ENCODE measurements at places on chromosomes 7 and 10.

GRCh38 chr10:83527934-83528333, 611.4 kb upstream of the GHITM start:
- DNase-seq = no peak

DNA sequence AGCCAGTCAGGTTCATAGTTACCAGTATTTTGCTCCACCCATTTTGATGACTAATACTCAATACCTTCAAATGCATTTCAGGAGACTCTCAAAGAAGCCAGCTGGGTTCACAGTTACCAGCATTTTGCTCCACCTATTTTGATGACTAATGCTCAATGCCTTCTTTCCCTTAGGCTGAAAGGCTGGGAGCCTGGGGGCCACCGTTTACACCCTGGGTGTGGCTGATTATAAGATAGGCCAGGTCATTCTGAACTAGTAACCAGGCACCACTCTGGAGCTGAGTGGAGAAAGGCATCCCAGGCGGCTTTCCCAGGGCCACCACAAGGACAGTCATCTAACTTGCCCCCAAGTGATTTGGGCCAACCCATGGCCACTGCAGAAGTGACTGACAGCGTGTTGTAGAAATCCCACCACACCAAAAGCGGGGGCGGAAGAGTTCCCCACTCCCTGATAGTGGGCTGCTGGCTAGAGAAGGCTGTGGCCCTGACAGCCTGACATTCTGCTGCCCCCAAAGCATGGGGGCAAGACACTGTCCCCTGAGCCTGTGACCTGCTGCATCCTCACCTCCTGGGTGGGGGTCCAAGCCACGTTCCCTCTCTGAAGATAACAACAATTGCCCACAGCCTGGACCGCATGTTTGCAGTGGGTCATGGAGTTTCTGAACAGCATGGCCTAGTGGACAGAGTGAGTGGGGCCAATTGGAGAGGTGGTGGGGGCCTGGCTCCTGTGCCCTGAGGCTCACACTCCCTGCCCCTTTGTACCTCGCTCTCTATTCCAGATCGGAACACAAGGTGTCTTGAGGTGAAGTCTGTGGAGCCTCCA, 23.0 kb upstream of the ZNF488 start:
- no peak for DNase-seq

- no peak for DNase-seq
Measured at GRCh38 chr10:14185316-14186045, 145.2 kb downstream of the FRMD4A start.

- peak; percentile 44 for DNase-seq
Measured at GRCh38 chr7:137628216-137628615, 218.6 kb downstream of the DGKI start.

GRCh38 chr10:10798864-10799192, 218.8 kb upstream of the CELF2 start:
- DNase-seq = no peak

DNA sequence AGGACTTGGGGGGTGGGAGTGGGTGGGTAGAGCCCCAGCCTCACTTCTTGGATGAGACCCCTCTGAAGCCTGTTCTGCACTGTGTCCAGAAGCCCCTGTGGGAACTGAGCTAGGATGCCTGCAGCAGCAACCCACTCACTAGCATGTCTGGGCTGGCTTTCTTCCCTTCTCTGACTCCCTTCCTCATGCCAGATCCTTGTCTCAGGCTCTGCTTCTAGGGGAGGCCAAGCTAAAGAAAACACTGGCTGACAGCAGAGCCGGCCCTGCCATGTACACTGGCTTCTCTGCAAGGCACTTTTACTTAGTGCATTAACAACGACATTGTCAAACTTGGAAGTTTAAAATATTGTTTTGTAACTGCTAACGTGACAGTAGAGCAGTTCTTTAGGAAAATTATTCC, 50.2 kb downstream of the ARHGAP22 start:
- no peak for DNase-seq

- peak; percentile 46 for DNase-seq
Measured at GRCh38 chr7:26556061-26556881, 264.6 kb downstream of the SNX10 start.

DNA sequence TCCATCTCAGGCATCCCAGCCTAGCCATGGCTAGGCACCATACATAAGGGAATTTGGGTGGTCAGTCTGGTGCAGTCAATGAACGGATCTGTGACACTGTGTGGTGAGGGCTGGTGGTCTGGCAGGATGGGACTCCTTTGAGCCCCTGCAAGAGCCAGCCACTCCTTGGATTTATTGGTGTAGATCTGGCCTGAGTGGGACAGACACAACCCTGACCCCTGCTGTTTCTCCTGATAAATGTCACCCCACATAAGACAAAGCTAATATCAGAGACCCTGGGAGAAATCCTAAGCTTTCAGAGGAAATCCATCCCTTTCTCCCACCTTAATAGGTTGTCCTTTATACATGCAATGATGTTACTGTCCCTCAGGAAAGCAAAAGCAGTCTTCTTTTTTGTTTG, 2.3 kb downstream of the FBXO24 start:
- no peak for DNase-seq

GRCh38 chr7:35878351-35878750, 77.5 kb downstream of the SEPTIN7 start:
- no peak for DNase-seq

DNA sequence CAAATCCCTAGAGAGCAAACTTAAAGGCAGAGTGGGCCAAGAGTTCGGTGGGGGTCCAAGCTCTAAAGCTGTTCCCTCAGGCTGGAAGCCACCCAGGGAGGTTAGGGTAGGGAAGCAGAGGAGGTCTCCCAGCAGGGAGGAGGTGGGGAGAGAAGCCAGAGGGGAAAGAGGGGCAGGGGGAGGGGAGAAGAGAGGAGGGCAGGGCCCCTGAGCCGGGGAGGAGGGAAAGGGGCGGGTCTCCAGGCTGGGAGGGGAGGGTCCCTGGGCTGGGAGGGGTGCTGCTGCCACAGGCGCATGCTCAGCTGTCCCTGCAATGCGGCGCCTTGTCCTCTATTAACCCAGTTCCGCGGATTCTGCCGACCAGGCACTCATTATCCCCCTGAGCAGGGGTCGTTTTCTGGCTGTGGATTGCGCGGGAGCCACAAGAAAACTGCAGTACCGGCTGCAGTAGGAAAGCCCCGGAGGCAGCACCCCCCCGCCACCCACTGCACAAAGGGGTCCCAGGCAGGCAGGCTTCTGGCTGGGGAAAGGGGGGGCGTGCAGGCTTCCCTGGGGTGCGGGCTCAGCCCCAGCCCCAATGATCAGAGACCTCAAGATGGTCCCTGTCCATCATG, 49.3 kb downstream of the CAMK2B start:
- no peak for DNase-seq

- DNase-seq = no peak
Measured at GRCh38 chr7:96823274-96823673, 113.6 kb upstream of the SEM1 start.

DNA sequence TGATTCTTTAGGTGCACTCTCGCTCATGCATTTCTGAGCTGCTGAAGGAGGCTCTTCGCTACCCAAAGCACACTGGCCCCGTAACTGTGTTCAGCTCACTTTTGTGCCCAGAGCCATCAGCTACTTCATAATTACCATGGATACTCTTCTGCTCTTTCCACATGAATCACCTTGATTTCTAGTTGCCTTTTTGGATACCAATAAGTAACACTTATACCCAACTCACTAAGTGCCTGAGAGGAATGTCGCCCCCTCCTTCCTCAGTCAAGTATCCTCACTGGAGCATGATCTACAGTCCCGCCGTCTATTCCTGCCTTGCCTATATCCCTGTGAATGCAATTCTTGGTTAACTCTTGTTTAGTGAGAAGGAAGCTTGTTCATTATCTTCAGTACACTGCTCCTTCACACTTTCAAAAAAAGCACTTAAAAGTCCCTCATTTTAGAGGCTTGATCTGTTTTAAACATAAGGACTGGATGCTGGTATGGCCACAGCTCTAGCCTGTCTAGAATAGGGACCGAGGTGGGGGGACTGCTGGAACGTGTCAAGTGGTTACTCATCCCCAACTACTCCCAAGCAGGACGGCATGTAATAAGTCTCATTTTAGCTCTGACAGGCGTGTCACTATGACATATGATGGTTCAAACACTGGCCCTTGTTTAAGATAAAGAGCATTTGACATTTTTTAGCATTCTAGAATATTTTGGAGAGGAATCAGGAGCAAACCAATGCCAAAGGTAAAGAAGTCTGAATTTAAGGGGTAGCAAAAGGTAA, 23.7 kb downstream of the SVIL start:
- DNase-seq = no peak

- no peak for DNase-seq
Measured at GRCh38 chr10:123571978-123572377, 94.2 kb upstream of the GPR26 start.

- DNase-seq = no peak
Measured at GRCh38 chr10:73920089-73920488, 9.2 kb downstream of the PLAU start.

- no peak for DNase-seq
Measured at GRCh38 chr7:112101201-112101846, 104.9 kb downstream of the DOCK4 start.

GRCh38 chr10:123945325-123945920, 53.8 kb upstream of the CPXM2 start:
- DNase-seq = no peak

GRCh38 chr7:130831817-130832481, 97.9 kb upstream of the KLF14 start:
- DNase-seq = peak; percentile 41

GRCh38 chr10:86401588-86402282, 35.1 kb upstream of the GRID1 start:
- no peak for DNase-seq

DNA sequence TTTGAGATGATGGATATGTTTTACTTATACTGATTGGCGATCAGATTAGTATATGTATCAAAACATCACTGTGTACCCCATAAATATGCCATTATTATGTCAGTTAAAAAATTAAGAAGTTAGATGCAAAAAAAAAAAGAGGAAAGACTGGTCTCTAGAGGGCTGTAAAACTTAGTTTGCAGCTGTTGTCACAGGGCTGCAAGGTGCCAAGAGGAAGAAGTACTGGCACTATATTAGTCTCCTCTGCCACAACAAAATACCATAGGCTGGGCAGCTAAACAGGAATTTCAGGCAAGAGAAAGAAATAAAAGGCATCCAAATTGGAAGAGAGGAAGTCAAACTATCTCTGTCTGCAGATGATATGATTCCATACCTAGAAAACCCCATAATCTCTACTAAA, 177.8 kb upstream of the PLPP4 start:
- DNase-seq = no peak

DNA sequence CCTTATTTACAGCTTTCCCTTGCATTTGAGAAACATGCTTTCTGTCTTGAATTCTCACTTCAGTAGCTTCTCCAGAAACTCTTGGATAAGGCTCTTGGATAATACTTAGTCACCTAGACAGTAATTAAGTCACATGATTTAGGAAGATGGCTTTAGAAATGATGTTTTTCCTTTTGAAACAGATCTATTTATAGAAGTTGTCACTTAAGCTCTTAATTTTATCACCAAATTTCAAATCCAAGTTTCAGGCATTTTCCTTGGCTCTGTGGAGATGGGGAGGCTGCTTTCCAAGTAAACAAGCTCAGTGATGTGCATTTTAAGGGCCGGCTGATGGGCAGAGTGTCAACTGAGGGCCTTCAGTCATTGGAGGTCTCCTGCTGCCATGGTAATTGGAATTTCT, 130.3 kb downstream of the SRI start:
- no peak for DNase-seq

GRCh38 chr10:73234695-73235094, 12.4 kb downstream of the DNAJC9 start:
- DNase-seq = no peak

GRCh38 chr7:50589364-50589763, 24.2 kb upstream of the DDC start:
- DNase-seq = no peak

- no peak for DNase-seq
Measured at GRCh38 chr7:8168336-8168735, 93.6 kb downstream of the ICA1 start.

- DNase-seq = no peak
Measured at GRCh38 chr7:16615228-16615627, 30.3 kb downstream of the ANKMY2 start.

- no peak for DNase-seq
Measured at GRCh38 chr10:133306941-133307379, 1.7 kb downstream of the TUBGCP2 start.

- no peak for DNase-seq
Measured at GRCh38 chr7:23214423-23214822, 32.2 kb upstream of the GPNMB start.

- DNase-seq = no peak
Measured at GRCh38 chr7:85320699-85321476, 134.0 kb upstream of the SEMA3D start.

GRCh38 chr7:29859524-29860185, 53.3 kb downstream of the WIPF3 start:
- DNase-seq = no peak

DNA sequence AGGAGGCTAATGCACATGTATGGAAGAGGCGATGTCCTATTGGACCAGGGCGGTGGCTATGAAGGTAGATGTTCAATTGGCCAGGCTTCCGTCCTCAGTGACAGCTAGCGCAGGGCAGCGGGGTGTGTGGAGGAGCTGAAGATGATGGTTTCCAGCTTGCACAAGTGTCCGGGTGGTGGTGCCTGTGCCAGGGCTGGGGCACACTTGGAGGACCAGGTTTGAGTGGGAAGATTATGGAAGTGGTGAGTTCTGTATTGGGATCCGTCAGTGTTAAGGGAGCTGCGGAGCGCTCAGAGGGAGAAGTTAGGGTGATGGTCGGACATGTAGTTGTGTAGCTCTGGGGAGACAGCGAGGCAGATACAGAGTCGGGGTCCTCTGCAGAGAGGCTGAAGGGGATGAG, 8.5 kb upstream of the TBL2 start:
- DNase-seq = no peak

DNA sequence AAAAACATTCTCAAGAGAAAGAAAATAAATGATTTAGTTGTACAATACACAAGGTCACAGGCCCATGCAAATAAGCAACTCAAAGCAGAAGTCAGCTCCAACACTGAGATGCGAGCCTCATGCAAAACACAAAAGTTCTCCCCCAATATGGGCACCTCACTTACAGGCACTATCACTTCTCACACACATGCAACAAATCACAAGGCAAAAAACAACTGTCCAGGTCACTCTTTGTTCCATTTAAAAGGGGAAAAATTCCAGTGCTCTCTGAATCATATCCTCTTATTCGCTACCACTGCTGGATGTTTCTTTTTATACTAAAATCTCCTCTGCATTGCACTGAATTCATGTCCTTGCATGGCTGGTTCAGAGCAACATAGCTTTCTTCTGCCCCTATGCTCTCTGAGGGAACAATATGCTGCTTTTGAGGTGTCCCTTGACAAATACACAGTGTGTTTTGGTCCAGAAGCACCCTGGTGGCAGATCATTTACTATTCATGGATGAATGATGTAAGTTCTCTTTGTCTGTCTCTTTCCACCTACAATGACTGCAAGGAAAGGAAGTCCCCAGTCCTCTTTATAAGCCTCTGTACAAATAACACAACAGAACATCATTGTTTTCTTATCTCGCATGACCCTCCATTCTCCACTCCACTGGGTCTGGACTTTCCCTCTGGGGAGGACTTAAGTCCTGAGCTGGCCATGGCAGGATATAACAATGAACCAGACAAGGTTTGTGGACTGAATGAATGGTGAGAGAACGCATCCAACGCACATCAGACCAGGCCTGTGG, 85.4 kb upstream of the GSDME start:
- no peak for DNase-seq

Measured in NCI-H1092 treated with DMSO at 0.1 percent for 48 hours (cell line).